ENCODE measurements at places on chromosomes 13 and 19.

DNA sequence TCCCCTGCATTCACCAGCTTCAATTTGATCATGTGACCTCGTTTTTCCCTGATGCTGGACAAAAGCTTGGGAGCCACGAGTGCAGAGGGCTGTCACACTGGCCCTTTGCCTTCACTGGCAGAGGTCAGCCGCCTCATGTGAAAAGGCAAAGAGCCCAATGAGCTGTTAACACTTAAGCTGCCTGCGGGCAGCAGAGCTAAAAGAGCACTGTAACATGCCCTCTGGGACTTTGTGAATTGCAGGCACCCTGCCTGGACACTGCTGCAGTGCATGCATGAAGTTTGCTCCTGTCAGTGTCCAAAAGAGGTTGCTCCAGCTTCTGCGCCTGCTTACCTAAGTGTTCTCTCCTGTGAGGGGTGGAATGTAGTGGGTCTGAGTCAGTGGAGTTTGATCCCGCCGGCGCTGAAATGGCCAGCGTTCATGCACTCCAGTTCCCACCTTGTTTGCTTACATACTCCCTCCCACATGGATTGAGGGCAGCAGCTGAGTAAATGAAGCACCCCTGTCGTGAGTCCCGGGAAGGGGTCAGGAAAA, 193.7 kb downstream of the RFC3 start:
- no peak for DNase-seq

DNA sequence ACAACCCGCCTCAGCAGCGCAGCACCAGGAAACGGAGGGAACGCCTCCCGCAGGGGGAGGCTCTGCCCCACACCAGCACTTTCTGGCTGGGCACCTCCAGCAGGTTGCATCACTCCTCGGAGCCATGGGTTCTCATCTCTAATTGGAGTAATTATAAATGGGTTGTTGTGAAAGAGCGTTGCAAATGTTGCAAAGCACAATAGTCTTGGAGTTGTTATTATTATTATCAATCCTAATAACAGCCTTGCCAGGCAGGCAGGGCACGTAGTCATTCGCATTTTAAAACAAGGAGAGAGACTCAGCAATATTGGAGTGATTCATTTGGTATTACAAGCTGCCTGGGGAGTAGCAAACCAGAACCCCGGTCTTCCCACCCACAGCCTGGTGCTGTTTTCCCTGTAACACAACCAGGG, 108.6 kb upstream of the GJB6 start:
- peak; percentile 91 for DNase-seq

GRCh38 chr19:6056801-6057650, 53.3 kb downstream of the RFX2 start:
- DNase-seq, result peak; percentile 91

DNA sequence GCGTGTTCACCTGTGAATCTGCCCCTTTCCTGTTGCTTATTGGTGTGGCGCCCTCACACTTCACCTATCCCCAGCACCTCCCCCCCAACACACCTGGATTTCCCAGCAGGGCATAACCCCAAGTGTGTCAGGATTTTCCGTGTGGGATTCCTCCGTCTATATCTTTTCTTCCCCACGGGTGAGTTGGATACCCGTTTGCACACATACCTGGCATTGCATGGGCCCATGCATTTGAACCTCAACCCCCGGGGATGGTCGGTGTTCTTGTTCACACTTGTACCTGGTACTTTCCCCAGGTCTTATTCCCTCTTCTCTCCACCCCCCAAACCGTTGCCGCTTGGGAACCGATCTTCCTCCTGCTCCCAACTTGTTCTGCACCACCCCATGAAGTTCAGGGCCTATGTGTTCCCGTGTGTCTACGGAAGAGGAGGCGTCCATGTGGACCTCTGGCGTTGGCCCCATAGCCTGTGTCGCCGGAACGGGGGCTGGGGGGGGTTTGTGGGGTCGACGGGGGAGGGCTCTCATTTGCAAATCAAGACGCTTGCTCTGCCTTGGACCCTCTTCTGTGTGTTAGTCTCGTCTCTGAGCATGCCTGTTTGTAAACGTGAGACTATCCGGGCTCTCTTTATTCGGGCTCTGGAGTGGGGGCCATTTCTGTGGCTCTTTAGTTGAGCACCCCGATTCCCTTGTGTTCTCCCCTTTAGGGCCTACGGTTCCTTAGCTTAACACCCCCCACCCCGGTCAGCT, 1.7 kb downstream of the PRR12 start:
- DNase-seq, result no peak

- no peak for DNase-seq
These were observed 10.4 kb upstream of the DIAPH3 start for GRCh38 chr13:60174113-60174512.

- no peak for DNase-seq
These were observed 12.7 kb downstream of the CLEC4M start for GRCh38 chr19:7775761-7776160.

- no peak for DNase-seq
These were observed 104.7 kb upstream of the FREM2 start for GRCh38 chr13:38582133-38582532.

DNA sequence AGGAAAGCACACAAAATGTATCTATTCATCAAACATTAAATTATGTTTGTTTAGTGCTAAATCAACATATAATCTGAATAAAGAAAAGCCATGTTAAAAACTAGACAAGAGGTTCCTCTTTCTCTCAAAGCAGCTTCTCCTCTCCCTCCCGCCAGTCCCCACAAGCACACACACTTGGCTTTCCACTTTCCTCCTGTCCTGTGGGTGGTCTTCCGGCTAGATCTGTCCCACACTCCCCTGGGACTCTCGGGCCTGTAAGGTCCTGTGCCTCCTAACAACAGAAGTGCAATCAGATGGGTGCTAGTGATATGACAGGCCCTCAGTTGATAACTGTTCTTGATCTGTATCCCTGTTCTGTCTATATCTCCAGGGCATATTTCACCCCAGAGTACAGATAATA, 45.6 kb upstream of the RAP2A start:
- DNase-seq, result no peak

GRCh38 chr13:57629821-57630235, 1.7 kb upstream of the PCDH17 start:
- peak; percentile 95 for DNase-seq

GRCh38 chr13:107531816-107532215, 683.5 kb downstream of the LIG4 start:
- DNase-seq, result no peak

GRCh38 chr13:111902726-111903125, 164.2 kb upstream of the SOX1 start:
- DNase-seq, result peak; percentile 36

DNA sequence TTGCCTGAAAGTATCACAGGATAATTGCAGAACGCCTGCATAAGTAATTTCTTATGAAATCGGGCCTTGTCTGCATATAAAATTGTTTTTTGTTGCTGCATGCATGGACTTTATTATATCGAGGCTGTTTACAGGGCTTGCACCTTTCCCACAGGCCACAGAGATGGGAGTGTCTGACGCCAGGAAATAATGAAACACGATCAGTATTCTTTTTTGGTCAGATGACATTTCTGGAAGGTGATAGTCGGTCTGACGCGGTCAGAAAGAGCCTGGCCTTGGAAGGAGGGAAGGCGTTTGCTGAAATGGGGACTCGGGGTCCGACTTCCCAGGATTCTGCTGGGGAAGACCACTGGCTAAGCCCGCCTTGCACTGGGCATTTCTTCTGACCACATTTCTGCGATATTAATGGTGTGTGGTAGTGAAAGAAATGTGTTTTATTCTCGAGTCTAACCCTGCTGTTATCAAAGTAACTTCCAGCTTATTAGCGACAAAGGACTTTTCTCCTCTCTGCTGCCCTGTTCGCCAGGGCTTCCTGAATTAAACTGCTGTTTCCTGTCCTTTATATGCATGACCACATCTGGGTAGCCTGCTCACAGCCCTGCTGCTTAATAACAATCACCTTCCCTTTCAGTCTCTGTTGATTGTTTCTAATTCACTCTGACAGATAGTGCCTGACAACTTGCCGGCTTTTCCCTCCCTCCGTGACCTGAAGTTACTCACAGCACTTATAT, 11.6 kb upstream of the ZNF536 start:
- no peak for DNase-seq

- DNase-seq, result no peak
These were observed 38.5 kb downstream of the SOX21 start for GRCh38 chr13:94673851-94674250.

- no peak for DNase-seq
These were observed 52.5 kb downstream of the C13orf42 start for GRCh38 chr13:51058461-51059167.

DNA sequence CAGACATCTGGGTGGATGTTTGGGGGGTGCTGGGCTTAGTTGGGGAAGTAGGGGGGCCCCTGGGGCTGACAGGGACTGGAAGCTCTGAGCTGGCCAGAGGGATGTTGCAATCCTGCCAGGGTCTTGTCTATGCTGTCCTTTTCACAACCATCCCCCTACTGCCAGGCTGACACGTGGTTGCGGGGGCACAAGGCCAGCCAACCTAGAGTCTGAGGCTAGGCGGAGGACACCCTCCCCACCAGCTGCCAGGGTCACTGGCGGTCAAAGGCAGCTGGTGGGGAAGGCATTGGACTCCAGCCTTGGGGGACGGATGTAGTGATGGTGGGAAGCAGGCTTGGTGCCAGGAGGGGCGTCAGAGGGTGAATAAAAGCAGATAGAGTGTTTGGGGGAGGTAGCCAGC, 1.6 kb upstream of the APOC1 start:
- DNase-seq, result no peak

Measured in lower leg skin (tissue), 4 donors.